GM12878 (cell line): ENCODE measurements at places on chromosomes 13 and 19.

DNA sequence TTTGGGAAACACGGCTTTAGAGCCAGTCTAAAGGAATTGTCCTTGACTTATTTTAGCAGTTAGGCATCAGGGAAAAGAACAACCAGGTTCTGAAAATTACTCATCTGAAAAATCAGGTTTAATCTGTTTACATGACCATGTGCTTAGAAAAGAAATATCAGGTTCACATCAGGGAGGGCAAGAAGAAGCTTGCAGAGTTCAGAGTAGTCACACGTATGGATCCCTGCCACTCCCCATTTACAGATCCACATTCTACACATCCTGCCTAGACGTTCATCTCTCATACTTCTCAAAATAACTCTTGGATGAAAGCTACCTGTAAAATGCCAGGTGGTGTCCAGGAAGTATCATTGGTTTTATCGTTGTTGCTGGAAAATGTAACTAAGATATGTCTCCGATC, 14.0 kb upstream of the PHF11 start:
- DNase-seq: no peak

GRCh38 chr13:44363631-44364344, 9.8 kb upstream of the SERP2 start:
- no peak for DNase-seq

- no peak for DNase-seq
Measured at GRCh38 chr19:17049711-17050280, 23.2 kb upstream of the CPAMD8 start.

DNA sequence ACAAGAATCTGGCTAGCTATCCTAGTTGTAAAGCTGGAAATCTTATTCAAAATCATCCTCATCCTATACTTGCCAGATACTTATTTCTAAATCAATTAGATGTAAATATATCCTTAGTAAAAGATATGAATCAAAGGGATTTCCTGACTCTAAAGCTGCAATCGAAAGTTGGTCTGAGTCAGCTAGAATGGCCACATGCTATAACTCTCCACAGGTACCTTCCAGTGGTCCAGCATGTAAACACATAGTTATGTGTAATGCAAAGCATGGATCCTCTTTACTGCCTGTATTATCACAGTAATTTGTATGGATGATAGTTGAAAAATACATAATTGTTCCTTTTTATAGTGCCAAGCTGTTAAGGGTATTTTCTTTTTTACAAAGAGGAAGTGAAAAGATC, 27.4 kb downstream of the SLITRK6 start:
- DNase-seq: no peak

GRCh38 chr13:85501616-85502015, 297.6 kb downstream of the SLITRK6 start:
- DNase-seq: no peak

GRCh38 chr19:22526661-22527272, 104.6 kb upstream of the ZNF98 start:
- DNase-seq: no peak

GRCh38 chr19:47505506-47505905, 9.4 kb downstream of the NAPA start:
- no peak for DNase-seq

- peak; percentile 9 for DNase-seq
Measured at GRCh38 chr13:26914624-26915023, 154.0 kb upstream of the GPR12 start.

- DNase-seq: no peak
Measured at GRCh38 chr13:56510836-56511235, 629.9 kb upstream of the PRR20A start.

DNA sequence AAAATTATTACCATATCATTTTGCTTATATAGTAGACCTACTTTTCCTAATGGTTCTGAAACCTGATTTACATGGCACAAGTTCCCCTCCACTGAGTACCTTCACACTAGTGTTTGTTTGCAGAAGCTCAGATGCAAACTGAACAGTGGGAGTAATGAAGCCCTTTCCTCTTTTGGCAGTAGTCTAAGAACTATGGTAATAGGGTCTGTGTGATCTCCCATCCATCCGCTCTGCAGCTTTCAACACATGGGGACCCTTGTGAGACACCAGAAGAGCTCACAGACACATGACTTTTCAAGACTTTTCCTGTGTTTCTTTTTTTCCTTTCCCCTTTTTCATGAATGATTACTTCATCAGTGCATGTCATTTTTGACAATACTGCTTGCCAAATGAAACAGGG, 336.0 kb downstream of the ATP8A2 start:
- no peak for DNase-seq

DNA sequence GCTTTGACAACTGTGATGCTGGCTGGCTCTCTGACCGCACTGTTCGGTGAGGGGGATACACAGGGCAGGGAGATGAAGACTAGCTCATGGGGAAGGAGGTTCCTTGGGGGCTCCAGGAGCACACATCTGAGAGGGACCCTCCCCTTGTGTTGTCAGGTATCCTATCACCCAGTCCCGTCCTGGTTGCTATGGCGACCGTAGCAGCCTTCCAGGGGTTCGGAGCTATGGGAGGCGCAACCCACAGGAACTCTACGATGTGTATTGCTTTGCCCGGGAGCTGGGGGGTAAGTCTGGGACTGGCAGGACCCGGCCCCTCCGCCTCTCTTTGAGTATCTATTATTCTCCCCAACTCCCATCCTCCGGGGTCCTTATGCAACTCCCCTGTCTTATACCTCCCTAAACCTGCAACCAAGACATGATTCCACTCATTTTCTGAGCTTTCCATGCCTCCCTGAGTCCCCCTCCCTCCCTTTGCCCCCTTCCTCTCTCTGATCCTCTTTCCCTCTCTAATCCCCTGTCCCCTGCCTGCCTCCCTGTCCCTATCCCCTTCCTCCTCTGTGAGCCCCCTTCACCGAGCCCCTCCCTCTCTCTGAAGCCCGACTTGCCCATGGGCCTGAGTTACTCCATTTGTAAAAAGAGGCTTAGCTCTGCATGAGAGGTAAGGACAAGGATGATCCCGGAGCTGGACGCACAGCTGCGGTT, 12.5 kb downstream of the NCAN start:
- no peak for DNase-seq

GRCh38 chr13:98910501-98910951, 67.3 kb downstream of the DOCK9 start:
- no peak for DNase-seq

- DNase-seq: no peak
Measured at GRCh38 chr19:343941-344624, 513 bp downstream of the MIER2 start.

DNA sequence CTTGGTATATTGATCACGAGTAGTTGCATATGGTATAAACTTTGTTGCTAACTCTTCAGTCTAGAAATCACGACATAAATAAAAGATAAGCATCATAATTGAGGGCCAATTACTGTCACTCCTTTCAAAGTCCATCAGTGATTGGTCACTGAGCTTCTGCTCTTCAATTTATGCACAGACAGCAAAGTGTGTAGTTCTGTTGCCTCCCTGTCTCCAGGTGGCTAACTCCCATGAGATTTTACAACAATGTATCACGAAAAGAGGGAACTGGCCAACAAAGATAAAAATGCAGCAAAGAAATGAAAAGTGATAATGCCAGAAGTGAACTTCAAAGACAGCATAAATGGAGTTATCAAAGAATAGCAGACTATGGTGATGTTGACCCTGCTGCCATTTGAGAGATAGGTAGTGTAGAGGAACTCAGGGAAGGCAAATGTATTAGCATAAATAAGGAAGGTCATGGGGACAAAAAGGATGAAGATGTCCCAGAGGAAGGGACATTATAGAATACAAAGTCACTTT, 12.7 kb upstream of the TNFSF14 start:
- DNase-seq: no peak

GRCh38 chr13:43373400-43373799, 350.0 kb downstream of the DNAJC15 start:
- no peak for DNase-seq

- DNase-seq: no peak
Measured at GRCh38 chr19:495402-496111, 729 bp upstream of the MADCAM1 start.

DNA sequence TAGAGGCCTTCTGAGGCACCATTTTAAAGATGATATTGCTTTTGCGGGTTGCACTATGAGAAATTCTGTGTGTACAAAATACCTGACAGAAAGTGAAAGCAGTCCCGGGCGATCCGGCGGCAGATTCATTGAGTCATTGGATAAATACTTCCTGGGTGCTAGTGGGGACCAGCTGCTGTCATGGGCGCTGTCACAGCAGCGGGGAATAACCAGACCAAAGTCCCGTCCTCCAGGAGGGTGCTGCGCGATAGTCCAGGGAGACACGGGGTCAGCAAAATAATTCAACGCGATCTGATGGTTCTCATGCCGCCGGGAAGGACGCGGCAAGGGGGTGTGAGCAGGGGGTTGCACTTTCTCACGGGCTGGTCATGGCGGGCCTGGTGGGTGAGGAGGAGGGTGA, 13.5 kb downstream of the ZFR2 start:
- no peak for DNase-seq

DNA sequence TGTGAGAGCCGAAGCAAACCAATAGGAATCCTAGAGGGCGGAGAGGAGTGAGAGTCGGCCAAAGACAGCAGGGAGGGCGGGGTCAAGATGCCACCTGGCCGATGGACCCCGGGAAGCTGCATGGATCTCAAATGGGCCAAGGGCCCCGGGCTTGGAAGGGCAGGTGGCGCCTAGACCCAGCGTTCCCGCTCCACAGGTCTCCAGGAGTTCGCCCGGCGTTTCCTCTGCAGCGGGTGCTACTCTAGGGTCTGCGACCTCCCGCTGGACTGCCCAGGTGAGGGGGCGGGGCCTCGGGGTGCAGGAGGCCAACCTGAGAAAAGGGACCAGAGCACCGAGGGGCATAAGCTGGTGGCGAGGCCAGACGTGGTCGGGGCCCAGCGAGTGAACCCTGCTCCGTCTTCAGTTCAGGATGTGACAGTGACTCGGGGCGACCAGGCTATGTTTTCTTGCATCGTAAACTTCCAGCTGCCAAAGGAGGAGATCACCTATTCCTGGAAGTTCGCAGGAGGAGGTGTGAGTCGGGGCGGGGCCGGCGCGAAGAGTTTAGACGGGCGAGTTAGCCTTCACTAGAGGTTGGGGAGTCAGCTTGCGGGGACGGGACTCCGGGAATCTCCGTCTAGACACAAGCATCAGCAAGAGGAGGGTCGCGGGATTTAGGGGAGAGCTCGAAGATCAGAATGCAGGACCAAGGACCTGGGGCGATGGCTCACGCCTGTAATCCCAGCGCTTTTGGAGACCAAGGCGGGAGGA, 9.9 kb downstream of the SPACA6 start:
- DNase-seq: no peak

- DNase-seq: no peak
Measured at GRCh38 chr19:5166262-5166661, 174.3 kb downstream of the PTPRS start.

DNA sequence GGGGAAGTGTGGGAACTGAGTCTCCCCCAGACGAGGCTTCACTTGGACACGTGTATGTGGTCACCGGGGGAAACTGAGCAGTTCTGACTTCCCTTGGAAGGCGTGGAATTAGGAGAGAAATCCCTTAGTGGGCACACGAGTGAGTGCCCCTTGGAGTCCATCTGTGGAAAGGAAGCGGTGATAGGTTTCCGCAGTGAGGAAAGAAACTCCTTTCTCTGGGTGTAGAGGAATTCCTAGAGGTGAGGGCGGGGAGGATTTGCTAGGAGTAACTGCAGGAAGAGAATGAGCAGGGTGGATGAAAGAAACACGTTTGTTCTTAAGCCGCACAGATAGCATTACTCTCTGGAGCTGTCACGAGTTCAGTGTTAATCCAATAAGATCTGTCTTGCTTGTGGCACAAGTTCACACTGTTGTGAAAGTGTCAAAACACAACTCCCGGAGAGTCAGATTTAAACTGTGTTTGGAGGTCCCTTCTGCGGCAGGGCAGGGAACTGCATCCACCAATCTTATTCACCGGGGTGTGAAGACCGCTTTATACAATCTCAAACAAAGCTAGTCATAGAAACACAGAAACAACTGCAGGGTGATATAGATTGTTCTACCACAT, 1.2 kb downstream of the KL start:
- peak; percentile 65 for DNase-seq

DNA sequence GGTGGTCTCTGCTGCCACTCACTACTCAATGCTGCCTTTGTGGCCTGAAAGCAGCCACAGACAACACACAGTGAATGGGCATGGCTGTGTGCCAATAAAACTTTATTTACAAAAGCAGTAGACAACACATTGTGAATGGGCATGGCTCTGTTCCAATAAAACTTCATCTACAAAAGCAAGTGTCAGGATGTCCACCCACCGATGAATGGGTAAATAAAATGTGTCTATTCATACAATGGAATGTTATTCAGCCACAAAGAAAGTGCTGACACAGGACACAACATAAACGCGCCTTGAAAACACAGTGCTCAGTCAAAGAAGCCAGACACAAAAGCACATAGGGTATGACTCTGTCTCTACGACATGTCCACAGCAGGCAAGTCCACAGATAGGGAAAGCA, 20.1 kb downstream of the ZSCAN5A start:
- no peak for DNase-seq

- DNase-seq: peak; percentile 95
Measured at GRCh38 chr19:16449330-16449961, 22.3 kb downstream of the EPS15L1 start.

- DNase-seq: no peak
Measured at GRCh38 chr13:109166804-109167203, 537.4 kb downstream of the MYO16 start.

GRCh38 chr19:15265850-15266248, 33.6 kb upstream of the EPHX3 start:
- no peak for DNase-seq

GRCh38 chr19:2171349-2172145, 7.8 kb downstream of the DOT1L start:
- DNase-seq: peak; percentile 90

GRCh38 chr19:29248332-29248844, 35.4 kb upstream of the UQCRFS1 start:
- DNase-seq: no peak

DNA sequence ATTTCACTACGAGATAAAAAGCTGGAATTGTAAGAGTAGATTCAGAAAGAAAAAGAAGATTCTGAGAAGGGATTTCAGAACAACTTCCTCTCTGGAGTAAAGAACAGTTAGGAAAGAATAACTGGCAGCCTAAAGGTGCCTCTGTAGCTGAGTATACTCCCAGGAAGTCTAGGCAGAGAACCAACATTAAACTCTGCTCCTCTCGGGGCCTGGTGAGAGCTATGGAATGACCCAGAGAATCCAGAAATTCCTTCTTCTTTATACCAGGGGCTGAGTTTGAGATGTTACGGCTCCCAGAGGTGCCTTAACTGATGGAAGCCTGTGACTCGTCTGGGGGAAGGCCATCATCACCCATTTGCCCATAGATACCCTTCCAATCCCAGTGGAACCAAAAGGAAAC, 39.1 kb downstream of the FAM216B start:
- DNase-seq: no peak

DNA sequence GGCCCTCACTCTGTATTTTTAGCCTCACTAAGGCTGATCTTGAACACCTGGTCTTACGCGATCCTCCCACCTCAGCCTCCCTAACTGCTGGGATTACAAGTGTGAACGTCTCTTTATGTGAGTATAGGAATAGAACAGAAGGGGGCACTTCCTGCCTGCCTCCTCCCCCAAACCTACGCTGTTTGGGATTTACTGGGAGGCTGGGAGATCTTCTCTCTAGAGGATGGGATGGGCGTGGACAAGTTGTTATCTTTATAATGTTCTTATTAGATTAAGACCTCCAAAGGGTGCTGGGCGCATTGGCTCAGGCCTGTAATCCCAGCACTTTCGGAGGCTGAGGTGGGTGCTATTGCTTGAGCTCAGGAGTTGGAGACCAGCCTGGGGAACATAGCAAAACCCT, 2.9 kb upstream of the CSNK1G2 start:
- DNase-seq: no peak

GRCh38 chr13:28355046-28355821, 139.7 kb downstream of the FLT1 start:
- DNase-seq: no peak
